Lower lobe of right lung (tissue), 2 donors: ENCODE measurements at places on chromosomes 11 and 22.
A peak's percentile ranks its signal among the peaks of the same experiment; 100 is the strongest.

DNA sequence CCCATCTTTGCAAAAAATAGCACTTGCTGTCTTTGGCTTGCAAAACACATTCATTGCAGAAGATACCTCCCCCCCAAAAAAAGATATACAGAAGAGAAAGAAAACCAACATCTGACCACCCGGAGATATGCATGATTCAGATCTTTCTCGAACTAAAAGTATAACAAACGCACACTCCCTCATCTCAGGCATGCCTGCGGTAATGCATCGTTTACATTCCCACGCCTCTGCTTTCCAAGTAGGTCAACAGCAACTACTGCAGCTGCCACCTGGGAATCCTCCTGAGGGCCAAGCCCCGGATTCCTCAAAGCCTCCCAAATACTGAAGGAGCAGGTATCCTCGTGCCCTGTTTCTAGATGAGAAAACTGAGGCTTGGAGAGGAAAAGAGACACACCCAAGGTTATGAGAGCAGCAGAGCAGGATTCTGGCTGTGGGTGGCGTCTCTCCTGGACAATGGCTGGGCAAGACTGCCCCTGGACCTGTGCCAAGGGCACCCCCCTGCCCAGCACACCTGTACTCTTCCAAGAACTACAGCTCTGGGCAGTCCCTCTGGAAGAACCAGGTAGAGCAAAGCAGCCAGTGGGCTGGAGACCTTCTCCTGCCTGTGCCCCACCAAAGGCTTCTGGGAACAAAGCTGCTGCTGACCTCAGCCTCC is 38.1 kb downstream of the NUP50 start:
- peak; percentile 16 for DNase-seq

- no peak for DNase-seq
Measured at GRCh38 chr11:10565493-10565892, 3.0 kb downstream of the LYVE1 start.

DNA sequence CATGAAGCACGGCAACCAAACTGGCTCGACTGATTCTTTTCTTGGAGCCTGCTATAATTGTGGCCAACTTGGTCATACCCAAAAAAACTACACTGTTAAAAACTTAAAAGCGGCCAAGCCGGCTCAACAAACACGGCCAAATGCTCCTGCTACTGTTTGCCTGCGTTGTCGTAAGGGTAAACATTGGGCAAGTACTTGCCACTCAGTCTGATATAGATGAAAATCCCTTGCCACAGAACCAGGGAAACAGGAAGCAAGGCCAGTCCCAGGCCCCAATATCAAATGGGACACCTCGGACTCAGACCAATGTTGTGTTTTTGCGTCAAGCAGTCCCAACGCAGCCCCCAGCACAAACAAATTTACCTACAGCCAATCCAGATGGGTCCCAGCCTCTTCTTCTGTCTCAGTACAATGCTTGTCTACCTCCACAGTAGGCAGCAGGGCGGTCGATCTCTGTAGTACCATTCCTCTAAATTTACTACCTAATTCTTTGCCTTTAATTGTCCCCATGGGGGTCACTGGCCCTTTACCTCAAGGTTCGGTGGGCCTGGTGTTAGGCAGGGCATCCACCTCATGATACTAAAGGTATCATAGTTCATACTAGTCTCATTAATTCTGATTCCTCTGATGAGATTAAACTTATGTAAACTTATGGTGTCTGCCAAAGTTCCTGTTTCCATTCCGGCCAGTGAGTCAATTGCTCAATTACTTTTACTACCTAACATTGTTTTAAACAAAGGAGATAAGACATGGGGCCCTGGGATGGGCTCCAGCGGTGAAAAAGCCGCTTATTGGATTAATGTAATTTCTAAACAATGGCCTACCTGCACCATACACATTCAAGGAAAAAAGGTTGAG is 3.7 kb upstream of the COMT start:
- DNase-seq, result peak; percentile 59

DNA sequence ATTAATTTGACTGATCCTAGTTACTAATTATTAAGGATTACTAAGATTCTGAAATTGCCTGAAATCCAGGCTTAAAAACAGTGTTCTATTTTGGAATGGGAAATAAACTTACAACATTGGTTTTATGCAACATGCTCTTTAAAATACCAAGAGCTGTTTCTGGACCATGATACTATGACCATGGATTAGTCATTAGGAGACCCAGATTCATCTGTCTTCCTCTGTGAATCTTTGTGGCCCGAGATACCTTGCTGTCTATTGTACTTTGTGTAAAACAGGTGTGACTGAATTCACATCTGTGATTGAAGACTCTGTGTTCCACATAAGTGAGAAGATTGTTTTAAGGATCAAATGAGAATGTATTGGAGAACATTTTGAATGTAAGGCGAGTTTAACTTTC is 98.8 kb downstream of the HSD17B12 start:
- no peak for DNase-seq

- no peak for DNase-seq
Measured at GRCh38 chr11:24108609-24109008, 388.2 kb upstream of the LUZP2 start.

GRCh38 chr11:118342503-118343161 is at the start of gene CD3D:
TSS of gene CD3D (minus strand) at chr11:118342705. CDS start at chr11:118342607, 98 bp downstream.
- DNase-seq, result no peak

DNA sequence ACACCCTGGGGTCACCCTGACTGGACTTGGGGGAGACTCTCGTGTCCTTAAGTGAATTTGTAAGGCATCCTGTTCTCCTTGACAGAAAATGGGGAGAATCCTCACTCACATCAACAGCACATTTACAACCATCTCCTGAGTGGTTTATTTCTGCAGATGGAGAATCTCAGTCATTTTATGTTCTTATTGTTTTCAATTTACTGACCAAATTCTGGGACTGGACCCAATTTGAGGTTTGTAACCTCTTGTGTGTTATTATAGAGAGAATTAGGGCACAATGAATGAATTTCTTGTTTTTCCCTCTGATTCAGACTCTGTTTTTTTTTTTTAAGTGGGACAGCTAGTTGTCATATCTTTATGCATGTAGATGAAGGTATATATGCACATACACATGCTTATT is 104.9 kb downstream of the ADAMTS15 start:
- no peak for DNase-seq

- no peak for DNase-seq
Measured at GRCh38 chr22:48895831-48896765, 931.6 kb downstream of the BRD1 start.

- DNase-seq, result peak; percentile 65
Measured at GRCh38 chr22:36365020-36365411, 22.8 kb downstream of the MYH9 start.

- DNase-seq, result peak; percentile 85
Measured at GRCh38 chr22:25564320-25564978, at the start of gene GRK3. TSS of gene GRK3 (plus strand) at chr22:25564675. CDS start at chr22:25565041, 366 bp downstream.

GRCh38 chr22:36258701-36259614 is 6.0 kb downstream of the APOL1 start:
- DNase-seq, result peak; percentile 71

- DNase-seq, result peak; percentile 58
Measured at GRCh38 chr11:70358753-70359152, 39.6 kb upstream of the CTTN start.

DNA sequence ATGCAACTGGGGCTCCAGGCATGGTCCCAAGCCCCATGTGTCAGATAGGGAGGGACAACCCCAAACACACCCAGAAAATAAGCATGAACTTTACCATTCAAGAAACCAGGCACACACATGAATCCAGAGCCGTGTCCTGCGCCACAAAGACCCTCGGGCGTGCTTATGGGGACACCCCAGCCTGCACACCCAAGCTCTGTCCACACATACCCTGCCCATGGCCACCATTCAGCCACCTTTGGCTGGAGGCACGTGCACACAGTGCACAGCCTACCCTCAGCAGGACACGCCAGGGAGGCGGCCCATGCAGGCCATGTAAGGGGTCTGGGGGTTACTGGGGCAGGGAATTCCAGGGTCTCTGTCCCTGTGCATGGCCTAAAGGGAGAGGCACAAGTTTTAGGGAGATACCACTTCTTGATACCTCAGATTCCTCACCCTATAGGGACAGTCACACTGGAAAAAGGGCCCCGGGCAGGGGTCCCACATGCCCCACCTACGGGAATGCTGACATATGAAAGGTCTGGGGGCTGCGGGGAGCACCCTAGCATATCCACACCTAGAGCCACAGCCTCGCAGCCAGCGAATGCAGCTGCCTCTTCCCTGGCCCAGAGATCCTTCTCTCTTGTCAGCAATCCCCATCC is 20.6 kb downstream of the PACSIN2 start:
- DNase-seq, result no peak

GRCh38 chr22:35231585-35232084 is 25.7 kb upstream of the HMGXB4 start:
- peak; percentile 79 for DNase-seq

GRCh38 chr11:20248871-20249270 is 88.6 kb upstream of the DBX1 start:
- no peak for DNase-seq

GRCh38 chr11:114272311-114272710 is 23.9 kb upstream of the NNMT start:
- DNase-seq, result no peak

DNA sequence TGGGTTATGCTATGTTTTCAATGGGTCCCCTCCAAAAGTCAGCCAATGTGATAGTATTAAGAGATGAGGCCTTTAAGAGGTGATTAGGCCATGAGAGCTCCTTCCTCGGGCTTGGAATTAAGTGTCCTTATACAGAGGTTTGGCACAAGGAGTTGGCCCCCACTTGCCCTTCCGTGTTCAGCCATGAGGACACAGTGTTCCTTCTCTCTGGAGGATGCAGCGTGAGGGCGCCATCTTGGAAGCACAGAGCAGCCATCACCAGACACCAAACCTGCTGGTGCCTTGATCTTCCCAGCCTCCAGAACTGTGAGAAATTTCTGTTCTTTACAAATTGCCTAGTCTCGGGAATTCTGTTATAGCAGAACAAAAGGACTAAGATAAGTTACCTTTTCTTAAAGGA is 26.9 kb downstream of the POU2AF3 start:
- DNase-seq, result no peak

- peak; percentile 83 for DNase-seq
Measured at GRCh38 chr11:88174709-88175568, at the start of gene RAB38. TSS of gene RAB38 (minus strand) at chr11:88175443. CDS start at chr11:88175384, 59 bp downstream.
